ENCODE measurements at places on chromosomes 4 and X. TPM values are rescaled to one million over a fixed set of nuclear protein-coding genes. Genes with fewer than 3 reads are reported as not detected.

EVC2 gene
- 37.3 TPM for total RNA-seq

SPANXB1 gene
- total RNA-seq: not detected

NUDT10 gene
- total RNA-seq: 0.60 TPM

DNA sequence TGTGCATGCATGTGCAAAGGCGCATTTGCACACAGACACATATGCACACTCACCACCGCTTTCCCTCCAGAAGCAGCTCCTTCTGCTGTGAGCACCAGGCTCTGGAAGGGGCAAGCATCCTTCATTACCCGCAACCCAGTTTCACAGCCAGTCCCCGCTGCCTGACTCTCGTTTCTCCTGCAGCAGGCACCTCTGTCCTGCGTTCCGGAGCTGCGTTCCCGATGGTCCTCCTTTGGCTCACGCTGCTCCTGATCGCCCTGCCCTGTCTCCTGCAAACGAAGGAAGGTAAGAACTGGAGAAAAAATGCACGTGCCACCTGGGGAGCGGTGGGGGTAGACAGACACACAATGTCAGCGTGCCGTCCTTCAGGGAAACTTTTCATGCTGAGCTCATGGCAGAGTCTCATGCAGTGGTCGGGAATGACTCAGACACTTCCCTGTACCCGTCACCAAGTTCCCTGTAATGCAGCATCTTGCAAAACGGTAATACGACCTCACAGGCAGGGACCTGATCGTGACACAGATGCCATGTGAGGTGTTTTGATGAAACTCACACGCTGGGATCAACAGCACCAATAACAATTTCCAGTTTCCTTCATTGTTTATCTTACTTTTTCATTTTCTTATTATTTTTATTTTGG is 5.1 kb downstream of the IL3RA start:
- H3K4me3 ChIP-seq: no peak overlapping the region
- DNase-seq: no peak
- no peaks in the 10 kb centered on the region for H3K36me3 ChIP-seq
- H3K27ac ChIP-seq: no peak overlapping the region
- H3K27me3 ChIP-seq: no peaks in the 10 kb centered on the region

All from tibial nerve (tissue), 4 donors.